ENCODE measurements at places on chromosomes 16 and 17. TPM values are rescaled to one million over a fixed set of nuclear protein-coding genes. Genes with fewer than 3 reads are reported as not detected.

DNA sequence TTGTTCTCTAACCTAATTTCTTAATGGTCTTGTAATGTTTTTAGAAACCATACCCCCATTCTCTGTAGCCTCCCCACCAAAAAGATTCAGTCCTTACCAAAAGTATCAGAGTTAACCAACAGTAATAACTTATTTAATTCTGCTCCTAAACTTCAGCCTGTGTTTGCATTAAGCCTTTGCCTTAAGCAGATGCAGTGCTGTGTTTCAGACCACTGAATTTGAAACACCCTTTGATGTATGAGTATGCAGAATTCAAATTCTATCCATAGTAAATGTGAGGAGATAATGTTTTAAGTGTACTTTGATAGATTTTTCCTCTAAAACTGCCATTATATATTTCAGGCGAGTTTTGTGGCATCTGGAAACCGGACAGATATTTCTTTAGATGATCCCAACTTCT is 171.6 kb upstream of the RBL2 start:
- H3K27me3 ChIP-seq = no peaks in the 10 kb centered on the region
- DNase-seq = no peak
- no peak overlapping the region for H3K4me3 ChIP-seq
- H3K36me3 ChIP-seq = no peaks in the 10 kb centered on the region
- H3K27ac ChIP-seq = no peak overlapping the region
- H3K4me1 ChIP-seq = no peaks in the 10 kb centered on the region

The MPV17L gene
- total RNA-seq = 9.4 TPM

The BRIP1 gene
- 1.3 TPM for total RNA-seq

- H3K27me3 ChIP-seq = no peaks in the 10 kb centered on the region
- no peak for DNase-seq
- H3K27ac ChIP-seq = no peak overlapping the region
Observed at GRCh38 chr17:60557805-60558204, 31.8 kb upstream of the APPBP2 start.

The HOXB6 gene
- 0.25 TPM for total RNA-seq

The KRT20 gene
- total RNA-seq = 0.77 TPM

The ANKRD40CL gene
- not detected for total RNA-seq

The SEPTIN12 gene
- total RNA-seq = 0.32 TPM

- H3K27ac ChIP-seq = no peak overlapping the region
- H3K4me1 ChIP-seq = peaks cover 3% of the 10 kb centered on the region
- no peak overlapping the region for H3K4me3 ChIP-seq
- H3K27me3 ChIP-seq = no peaks in the 10 kb centered on the region
Observed at GRCh38 chr17:2963332-2964027, 99.9 kb downstream of the OR1D5 start.

The ACAP1 gene
- total RNA-seq = 9.1 TPM

GRCh38 chr17:69711541-69711940 is 297.0 kb downstream of the MAP2K6 start:
- no peaks in the 10 kb centered on the region for H3K27me3 ChIP-seq
- DNase-seq = no peak
- no peak overlapping the region for H3K4me3 ChIP-seq
- H3K36me3 ChIP-seq = no peaks in the 10 kb centered on the region
- no peak overlapping the region for H3K27ac ChIP-seq
